ENCODE measurements at places on chromosomes 4 and X.

DNA sequence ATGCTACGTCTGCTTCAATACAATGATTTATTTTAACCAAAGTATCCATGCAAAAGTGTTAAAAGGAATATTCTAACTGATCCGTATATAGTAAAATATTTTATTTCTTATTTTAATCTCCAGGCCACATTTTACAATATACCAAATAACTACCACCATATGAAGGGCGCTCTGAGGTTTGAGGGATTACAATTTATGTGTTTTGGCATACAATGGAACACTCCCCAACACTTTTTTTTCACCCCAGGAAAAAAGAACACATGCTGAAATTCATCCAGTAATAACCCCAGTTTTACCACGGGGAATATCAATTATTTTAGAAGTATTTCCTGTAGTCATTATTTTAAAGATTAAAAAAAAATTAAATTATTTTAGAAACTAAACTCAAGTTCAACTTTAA lies 65.4 kb downstream of the APBB2 start:
- no peak for DNase-seq

DNA sequence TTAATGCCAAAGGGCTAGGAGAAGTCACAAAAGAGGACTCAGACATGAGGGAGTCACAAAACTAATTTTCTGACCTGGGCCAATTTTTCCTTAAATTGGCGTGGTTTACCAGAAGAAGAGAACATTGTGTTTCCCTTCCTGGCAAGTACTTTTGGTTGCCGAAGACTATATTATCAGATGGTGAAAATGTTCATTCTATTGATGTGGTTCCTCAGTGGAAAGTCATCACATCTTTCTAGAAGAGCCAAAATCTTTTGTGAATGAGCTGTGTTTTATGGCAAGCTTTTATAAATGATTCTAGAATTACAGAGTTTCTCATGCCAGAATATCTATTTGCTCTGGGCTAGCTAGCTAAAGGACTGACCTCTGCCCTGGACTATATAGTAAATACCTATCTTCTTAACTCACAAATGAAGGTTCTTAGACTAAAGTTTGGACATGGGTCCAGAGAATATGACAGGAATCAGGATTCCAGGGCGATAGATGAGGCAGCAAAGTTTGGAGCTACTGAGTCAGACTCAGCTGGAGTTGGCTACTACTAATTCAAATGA lies 288.9 kb downstream of the IL1RAPL2 start:
- DNase-seq = no peak

- peak; percentile 12 for DNase-seq
These were observed 2.6 kb upstream of the BEX1 start for GRCh38 chrX:103066606-103067005.

GRCh38 chr4:163167333-163167626 lies 590 bp upstream of the NAF1 start:
- DNase-seq = no peak

GRCh38 chrX:18377796-18378195 lies 23.3 kb upstream of the SCML2 start:
- peak; percentile 18 for DNase-seq

- no peak for DNase-seq
These were observed 205.1 kb upstream of the UGT8 start for GRCh38 chr4:114393295-114394038.

DNA sequence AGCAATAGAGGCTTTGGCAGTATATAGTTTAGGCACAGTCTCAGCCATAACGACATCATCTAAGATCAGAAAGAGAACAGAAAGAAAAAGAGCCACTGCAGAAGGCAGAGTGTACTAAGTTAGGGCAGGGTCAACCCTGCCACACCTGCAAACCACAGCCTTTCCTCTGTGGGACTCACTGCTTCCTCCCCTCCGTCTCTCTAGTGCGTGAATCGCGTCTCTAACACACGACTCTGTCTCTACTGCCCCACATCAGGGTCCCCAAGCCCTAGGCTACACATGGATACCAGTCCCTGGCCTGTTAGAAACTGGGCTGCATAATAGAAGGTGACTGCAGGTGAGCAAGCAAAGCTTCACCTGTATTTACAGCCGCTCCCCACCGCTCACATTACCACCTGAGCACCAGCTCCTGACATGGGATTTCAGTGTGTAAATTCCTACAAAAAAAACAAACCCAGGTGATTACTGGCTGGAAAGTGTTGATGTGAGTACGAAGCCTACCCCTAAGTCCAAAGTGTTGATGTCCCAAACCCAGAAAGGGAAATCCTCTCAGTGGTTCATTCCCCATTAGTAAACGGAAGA lies 128.9 kb downstream of the PRKX start:
- DNase-seq = no peak

DNA sequence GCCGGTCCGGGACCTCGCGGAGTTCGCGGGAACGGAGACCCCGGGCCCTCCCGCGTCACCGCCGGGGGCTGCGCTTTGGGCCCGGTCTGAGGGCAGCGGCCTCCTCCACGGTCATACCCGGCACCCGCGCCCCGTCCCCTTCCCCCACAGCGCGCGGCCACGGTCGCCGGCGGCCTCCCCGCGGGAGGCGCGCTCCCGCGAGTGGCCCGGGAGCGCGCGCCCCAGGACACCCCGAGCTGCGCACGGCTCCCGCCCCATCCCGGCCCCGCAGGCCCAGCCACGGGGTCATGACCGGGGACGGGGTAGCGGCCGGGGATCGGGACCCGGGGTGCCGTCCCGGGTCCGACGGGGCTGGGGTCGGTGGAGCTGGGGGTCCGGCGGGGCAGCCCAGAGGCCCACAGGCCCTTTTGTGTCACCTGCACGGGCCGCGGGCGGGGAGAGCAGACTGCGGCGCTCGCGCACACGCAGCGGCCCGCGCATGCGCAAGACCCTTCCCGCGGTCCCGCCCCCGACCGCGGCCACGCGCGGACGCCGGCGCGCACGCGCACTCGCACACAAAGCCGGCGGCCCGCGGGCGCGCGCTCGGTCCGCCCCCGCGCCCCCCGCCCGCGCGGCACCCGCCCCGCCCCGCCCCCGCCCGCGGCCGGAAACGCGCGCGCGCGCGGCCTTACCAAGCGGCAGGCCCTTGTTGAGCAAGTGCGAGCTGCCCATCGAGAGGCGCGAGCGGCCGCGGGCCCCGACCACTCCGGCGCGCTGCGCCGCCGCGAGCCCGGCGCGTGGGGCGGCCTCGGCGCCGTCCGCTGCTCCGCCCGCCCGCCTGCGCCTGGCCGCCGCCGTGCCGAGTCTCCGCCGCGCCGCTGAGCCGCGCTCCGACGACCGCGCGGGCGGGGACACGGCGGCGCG lies at the start of gene CTBP1:
Gene CTBP1, minus strand, starts transcription at position 886 of the 903 bp plus-strand sequence. CDS start 7,799 bp downstream, outside the sequence.
- DNase-seq = peak; percentile 80

DNA sequence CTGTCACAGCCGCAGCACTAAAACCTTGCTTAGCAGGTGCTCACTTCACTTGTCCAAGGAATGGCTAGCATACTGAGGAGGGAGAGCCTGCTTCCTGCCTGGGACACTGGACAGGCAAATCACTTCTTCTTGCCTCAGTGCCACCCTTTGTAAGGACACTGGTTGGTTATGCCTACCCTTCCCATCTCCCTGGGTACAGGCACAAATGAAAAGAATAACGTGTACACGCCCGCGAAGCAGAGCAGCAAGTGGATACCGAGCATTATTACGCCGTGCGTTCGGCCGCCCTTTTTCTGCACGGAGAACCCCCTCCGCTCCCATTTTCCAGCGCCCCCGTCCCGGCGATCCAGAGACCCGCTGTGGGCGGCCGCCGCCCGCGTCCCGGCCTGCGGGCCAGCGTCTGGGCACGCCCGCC lies 338 bp upstream of the KLHL2 start:
- DNase-seq = peak; percentile 13

DNA sequence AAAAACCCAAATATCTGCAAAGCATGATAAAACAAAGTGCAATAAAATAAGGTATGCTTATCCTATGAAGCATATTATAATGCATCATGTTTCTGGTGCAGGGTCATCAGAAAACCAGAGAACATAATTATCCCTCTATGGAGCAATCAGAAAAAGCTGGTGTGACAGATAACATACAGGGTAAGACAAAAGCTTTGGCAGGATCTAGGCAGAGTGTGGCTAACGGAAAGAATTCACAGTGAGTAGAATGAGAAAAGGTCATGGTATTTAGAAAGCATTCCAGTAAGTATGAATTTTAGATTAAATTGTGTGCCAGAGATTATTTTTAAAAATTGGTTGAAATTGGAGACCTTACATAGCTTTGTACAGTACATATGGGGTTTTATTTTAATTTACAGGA lies 29.0 kb upstream of the UGT2B4 start:
- peak; percentile 8 for DNase-seq

Data from fibroblast of skin of back (primary cell).